Islet precursor cell (in vitro differentiated cells): ENCODE measurements at places on chromosomes 16 and 17.

DNA sequence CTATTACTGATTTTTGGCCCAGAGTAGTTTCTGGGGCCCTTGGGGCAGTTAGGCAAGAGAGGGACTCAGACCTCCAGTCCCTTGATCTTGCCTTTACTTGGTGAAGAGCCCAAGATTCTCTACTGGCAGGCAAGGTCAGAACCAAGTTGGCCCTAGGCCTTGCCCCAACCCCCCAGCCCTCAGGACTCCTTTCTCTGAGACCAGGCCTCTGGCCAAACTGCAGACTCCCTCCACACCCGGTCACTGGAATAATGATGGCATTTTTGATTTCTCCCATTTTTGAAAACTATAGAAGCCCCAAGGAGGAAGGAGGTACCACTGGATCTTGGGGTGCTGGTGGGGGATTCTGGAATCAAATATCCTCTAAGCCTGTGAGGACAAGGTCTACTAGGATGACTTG is 18.0 kb upstream of the HOXB9 start:
- DNase-seq = peak; percentile 47

DNA sequence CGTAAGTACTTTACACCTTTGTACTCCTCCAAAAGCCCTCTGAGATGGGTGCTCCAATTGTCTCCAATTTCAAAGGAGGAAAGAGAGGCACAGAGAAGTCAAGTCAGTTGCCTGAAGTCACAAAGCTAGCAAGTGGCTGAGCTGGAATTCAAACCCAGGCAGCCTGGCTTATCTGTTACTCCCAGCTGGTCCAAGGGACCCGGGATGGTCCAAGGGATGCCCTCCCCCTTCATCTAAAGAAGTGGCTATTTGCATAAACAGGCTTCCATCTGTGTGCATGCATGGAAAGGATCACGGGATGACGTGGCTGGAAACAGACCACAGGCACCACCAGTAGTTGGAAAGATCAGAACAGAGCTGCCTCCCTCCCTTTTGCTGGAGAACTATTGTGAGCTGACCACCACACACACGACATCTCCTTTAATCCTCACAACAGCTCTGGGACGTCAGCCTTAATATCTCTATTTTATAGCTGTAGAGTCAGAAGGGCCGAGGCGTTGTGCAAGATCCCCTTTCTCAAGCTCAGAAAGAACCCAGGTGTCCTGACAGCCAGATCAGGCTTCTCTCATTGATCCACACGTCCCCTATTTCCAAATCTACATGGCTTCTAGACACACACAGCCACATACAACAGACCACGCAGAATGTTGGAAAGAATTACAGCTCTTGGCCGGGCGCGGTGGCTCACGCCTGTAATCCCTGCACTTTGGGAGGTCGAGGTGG is 10.9 kb upstream of the COL1A1 start:
- peak; percentile 61 for DNase-seq

DNA sequence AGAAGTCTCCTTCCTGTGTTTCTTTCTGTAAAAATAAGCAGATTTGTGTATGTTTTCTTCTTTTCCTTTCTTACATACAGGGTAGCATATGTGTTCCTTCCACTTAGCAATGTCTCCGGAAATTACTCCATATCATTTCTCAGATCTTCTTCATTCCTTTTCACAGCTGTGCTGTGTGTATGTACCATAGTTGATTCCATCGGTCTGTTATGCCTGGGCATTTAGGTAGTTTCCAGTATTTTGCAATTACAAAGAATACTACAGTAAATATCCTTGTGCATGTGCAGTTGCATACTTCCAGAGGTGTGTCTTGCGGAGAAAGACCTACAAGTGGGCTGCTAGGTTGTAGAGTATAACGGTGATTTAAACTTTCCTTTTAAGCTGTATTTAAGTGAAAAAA is 69.8 kb downstream of the CLEC16A start:
- no peak for DNase-seq

DNA sequence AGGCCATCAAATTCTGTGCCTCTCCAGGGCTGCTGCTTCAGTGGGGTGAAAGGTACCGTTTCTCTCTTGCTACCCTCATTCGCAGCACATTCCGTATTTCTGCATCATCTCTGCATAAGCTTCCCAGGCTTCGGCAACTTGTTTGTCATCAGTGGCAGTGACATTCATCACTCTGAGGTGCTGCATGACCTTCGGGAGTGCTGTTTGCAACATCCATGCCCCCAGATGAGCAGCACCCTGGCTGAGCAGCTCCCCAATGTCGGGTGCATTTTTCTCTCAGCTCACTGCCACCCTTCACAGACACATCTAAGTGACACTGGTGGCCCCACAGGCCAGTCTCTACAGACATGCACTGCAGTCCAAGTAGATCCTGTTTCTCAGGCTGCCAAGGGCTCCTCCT is 3.8 kb downstream of the CREBBP start:
- DNase-seq = no peak

DNA sequence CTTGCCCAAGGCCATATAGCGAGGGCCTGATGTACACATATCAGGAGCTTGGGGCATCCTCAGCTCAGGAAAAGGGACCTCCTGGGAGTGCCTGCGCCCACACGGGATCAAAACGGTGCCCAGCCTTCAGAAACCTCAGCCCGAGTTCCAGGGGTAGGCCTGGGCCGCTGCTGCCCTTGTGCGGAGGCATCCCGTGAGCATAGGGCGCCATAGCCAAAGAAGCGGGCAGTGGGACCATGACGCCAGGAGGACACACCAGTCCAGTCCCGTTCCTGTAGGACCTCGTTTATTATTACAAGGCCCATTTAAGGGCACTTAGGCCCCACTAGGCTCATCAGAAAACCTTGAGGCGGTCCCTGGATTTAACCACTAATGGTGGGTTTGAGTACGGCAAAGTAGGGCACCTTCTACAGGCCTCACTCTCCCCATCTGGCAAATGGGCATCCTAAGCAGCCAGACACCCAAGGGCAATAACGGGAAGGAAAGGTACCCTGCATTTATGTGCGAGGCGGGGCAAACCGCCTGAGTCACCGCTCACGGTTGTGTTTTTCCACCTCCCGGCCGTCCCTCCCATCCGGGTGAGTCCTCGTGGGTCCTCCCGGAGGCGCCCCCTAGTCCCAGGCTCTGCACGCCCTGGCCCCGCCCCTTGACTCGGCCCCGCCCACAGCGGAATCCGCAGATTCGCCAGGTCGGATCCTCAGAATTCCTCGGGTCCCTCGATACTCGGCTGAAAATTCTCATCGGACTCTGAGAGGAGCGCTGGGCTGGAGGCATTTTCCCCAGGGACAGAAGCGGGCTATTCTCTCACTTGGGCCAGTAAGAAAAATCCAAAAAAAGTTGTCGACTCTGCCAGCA is 726 bp upstream of the SETD1A start:
- DNase-seq = peak; percentile 94

GRCh38 chr17:74758848-74759168 is 10.4 kb downstream of the NHERF1 start:
- DNase-seq = no peak

DNA sequence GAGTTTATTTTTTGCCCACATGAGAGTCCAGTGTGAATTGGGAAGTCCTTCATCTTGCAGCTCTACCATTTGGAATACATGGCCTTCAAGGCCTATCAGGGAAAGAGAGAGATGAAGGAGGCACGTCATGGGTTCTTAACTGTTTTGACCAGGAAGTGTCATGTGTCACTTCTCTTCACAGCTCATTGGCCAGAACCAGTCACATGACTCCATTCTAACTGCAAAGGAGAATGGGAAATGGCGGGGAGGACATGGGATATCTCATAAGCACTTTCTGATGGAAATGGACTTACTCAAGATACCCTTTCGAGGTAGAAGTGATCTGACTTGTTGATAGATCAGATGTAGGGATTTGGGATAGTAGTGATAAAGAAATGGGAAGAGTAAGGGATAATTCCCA is 57.9 kb upstream of the CES5A start:
- DNase-seq = no peak

GRCh38 chr17:39486242-39486641 is 25.0 kb downstream of the CDK12 start:
- peak; percentile 68 for DNase-seq

DNA sequence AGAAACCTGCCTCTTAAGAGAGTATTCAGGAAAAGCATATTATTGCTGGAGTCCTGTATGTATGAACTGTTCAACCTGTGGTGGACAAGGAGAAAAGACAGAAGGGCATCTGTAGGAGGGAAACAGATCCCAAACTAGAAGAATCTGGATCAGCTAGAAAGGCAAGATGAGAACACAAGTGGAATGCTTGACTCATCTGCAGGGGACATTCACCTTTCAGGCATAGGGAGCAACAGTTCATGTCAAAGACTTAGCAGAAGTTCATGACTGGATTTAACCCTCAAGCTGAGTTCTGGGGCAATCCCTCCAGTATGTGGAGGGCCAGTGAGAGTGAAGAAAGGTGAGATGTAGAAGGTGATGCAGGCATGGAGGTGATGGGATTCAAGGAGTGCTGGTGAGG is 135.9 kb upstream of the DYNLRB2 start:
- no peak for DNase-seq

GRCh38 chr17:42402117-42402516 is 13.9 kb upstream of the STAT3 start:
- no peak for DNase-seq

DNA sequence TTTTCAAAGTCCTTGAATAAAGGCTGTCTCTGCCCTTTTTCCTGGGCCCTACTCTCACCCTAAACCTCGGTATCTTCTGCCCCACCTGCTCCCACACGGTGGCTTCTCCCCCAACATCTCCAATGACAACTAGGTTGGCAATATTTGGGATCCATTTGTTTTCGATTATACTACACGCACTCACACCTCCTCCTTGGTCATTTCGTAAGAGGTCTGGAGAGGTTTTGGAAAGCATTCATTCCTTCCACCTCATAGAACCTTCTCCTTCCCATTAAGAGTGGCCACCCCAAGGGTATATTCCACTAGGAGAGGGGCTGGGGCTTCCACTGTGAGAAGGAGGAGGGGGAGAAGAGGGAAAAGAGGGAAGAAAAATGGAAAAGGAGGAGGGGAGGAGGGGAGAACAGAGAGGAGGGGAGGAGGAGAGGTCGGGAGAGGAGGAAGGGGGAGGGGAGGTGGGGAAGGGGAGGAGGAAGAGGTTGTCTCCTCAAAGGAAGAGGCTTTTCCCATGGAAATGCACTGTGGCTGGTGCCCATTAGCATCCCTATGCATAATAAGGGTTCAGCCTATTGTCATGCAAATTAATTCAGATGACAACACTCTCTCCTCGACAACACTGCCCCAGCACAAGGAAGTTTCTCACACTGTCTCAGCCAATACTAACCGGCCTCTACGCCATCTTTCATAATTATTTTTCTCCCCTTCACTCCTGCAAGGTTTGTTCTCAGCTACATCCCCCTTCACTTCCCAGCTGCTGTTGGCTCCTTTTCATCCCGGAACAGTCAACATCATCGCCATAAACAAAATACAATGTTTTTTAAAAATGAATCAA is 30.0 kb downstream of the SOX9 start:
- no peak for DNase-seq

- peak; percentile 94 for DNase-seq
These were observed at the start of gene TLCD2 for GRCh38 chr17:1709971-1710806. TLCD2 (minus strand) TSS chr17:1710377; CDS start chr17:1710242, 135 bp downstream.

DNA sequence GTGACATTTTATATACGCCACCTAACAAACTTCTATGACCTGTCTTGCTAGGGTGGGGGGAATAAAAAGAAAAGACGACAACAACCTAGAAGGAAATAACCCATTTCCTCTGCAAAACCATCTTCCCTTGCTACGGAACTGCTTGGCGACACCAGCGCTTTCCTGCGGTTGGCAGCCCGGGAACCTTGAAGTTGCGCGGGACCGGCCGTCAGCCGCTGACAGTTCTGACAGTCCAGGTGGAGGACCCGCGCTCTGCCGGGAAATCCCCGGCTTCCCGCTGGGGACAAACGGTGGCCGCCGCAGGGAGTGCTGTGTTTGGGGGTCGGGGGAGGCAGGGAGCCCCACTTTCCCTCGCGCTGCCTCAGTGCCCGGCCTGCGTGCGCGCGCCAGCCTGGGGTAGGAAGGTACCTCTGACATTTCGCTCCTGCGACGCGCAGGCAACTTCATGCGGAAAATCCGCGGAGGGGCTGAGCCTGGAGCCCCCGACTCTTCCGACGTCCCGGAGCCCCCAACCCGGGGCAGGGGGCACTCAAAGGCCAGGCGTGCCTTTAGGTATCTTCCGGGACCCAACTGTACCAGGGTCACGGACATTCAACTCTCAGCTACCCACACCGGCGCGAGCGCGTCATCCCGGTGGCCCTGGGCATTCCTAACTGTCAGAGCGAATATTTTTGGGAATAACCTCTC is 516 bp downstream of the SLC16A6 start:
- DNase-seq = peak; percentile 76

DNA sequence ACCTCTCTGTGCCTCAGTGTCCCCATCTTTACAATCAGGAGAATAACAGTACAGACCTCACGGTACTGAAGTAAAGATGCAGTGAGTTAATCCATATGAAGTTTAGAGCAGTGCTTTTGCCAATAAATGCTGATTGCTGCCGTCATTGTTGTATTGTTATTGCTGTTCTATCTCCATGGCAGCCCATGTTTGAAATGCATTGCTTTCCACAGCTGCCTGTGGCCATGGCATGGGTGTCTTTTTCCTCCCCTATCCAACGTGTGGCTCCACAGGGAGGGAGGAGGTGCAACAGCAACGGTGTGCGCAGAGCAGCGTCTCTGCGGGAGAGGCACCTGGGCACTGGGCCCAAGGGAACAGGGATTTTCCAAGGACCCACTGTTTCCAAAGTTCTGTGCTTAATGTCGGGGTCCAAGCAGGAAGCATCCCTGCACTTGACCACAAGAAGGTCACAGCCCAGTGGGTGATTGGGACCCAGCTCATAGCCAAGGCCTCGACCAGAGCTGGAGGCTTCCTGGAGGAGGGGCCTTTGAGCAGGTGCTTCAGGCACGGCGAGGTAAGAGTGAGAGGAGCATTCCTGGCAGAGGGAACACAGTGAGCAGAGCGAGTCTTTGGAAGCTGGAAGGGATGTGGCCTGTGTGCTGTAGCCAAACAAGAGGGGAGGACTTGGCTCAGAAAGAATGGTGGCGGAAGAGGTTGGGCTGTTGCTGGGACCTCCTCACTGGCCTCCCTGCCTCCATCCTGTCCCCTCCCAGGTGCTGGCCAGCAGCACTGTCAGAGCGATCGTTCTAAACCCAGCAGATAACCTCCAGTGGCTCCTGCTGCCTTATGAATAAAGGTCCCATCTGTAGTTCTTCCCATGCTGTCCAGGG is 3.9 kb downstream of the RAI1 start:
- DNase-seq = no peak

- no peak for DNase-seq
These were observed 1013.8 kb upstream of the EEF2KMT start for GRCh38 chr16:6111390-6111789.

- peak; percentile 40 for DNase-seq
These were observed 48.3 kb downstream of the PITPNM3 start for GRCh38 chr17:6508016-6508415.

DNA sequence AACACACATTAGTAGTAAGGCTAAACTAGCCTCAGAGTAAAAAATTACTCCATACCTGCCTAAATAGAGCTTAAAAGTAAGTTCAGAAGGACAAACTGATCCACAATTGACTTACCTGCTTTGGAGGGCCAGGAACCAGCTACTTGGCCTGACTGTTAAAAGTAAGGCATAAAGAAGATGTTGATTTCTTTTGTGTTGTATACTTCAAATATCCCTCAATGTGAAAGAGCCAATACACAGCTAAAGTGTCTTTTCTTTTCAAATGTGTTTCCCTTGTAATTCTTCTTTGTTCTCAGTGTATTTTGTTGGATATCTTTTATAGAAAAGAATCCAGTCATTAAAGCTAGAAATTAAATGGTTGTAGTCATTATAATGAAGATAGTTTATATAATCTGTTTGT is 171.1 kb downstream of the TANC2 start:
- DNase-seq = no peak

GRCh38 chr16:11188801-11189740 is 66.9 kb downstream of the SOCS1 start:
- no peak for DNase-seq
